Mucosa of gallbladder (tissue), 1 donor: ENCODE measurements at places on chromosomes 2 and 18. TPM values are rescaled to one million over a fixed set of nuclear protein-coding genes. Genes with fewer than 3 reads are reported as not detected.

DNA sequence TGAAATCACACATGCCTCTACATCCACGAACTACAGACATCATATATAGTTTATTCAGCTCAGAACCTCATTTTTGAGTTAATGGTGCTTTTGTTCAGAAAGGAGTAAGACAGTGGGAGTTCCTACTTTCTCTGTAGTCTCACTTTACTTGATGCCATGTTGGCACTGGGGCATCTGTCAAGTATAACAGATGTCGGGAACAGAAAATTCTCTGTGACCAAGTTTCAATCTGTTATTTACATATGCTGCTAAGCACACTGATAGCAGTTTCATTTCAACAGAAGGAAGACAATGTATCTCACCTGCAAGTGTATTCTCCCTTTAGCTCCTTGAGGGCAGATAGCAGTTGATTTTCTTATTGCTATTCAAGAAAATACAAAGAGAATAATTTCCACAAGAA is 774.1 kb downstream of the METTL4 start:
- DNase-seq, result no peak

DNA sequence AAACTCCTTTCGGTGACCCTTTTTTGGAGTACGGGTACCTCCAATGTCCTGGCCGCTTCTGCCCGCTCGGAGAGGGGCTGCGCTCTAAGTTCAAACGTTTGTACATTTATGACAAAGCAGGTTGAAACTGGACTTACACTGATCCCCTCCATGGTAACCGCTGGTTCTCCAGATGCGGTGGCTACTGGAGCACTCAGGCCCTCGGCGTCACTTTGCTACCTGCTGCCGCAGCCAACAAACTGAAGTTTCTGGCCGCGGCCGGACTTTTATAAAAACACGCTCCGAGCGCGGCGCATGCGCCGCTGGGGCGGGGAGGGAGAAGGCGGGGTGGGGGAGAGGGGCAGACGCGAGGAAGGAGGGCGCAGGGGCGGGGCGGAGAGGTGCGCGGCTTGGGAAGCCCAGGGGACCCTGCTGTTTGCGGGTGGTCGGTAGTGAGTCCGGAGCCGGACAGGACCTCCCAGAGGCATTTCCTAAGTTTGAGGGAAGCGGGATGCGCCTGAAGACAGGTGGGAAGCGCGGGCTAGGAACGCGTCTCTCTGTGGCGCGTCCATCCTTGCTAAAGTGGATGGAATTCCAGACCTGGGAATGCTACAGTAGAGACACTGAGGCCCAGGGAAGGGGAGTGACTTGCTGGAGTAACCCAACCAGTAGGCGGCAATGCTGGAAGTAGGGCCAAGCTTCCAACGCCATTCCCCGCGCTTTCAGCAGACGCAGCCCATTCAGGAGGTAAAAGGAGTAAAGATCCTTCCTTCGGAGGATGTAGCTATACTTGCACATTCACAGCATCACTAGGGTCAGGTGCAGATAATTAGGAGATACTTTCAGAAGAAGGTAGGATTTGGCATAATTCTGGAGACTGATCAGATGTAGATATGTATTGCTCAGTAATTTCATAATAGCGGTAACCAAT is at the start of gene CXCR4:
Gene CXCR4 (minus strand): TSS at position 241 of the 910 bp plus-strand sequence. CDS start 89 bp downstream, at position 152.
- DNase-seq, result peak; percentile 85

DNA sequence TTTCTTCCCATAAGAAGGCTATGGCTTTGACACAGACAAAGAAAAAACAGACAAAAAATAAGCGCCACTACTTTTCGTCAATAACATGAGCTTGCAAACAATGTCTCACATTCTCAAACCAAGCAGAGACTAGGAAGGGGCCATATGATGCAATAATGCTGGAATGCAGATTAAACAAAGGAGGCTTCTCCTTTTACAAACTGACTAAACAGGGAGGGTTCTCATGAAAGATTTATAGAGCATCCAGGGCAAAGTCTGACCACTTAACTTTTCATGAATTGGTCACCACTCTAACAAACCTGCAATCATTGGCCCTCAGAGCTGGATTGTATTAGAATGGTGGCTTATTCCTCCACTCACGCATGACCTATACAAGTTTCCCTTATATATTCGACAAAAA is 663.3 kb upstream of the CHAC2 start:
- DNase-seq, result peak; percentile 16

DNA sequence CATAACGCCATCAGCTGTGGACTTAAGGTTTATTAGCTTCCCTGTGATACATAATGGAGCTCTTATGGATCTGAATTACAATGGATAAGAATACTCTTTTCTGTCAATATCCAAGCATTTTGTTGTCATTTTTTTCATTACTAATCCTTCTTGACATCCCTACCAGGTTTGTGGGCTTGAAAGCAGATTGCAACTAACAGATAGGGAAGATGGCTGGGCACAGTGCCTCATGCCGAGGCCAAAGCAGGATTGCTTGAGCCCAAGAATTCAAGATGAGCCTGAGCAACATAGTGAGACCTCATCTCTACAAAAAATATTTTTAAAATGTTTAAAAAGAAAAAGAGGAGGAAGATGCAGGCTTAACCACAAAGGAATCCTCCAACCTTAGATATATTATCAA is 42.4 kb downstream of the ASXL2 start:
- DNase-seq, result no peak

DNA sequence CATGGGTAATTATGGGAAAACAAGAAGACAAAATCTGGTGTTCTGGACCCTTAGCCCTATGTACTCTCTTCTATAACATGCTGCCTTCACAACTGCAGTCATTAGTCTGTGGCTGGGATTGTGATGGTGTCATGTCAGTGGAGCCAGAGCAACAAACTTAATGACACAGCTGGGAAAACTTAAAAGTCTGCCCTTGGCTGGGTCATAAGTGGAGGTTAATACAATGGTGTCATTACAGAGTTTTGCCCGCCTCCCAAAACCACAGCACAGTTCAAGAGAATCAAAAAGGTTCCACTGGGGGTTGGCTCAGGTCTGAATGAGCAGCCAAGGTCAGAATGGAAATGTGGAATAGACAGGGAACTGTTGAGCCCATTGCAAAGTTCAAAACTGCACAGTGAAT is 455.7 kb upstream of the PIK3C3 start:
- no peak for DNase-seq

Gene SIX3
- total RNA-seq, result not detected

Gene CRYBA2
- not detected for total RNA-seq

Gene SP5
- 1.8 TPM for total RNA-seq

Gene G6PC2
- not detected for total RNA-seq
